Chondrocyte (in vitro differentiated cells): ENCODE measurements at places on chromosomes 16 and 17. TPM values are rescaled to one million over a fixed set of nuclear protein-coding genes. Genes with fewer than 3 reads are reported as not detected.

GRCh38 chr16:27677263-27677662, 127.3 kb downstream of the KATNIP start:
- DNase-seq, result no peak

DNA sequence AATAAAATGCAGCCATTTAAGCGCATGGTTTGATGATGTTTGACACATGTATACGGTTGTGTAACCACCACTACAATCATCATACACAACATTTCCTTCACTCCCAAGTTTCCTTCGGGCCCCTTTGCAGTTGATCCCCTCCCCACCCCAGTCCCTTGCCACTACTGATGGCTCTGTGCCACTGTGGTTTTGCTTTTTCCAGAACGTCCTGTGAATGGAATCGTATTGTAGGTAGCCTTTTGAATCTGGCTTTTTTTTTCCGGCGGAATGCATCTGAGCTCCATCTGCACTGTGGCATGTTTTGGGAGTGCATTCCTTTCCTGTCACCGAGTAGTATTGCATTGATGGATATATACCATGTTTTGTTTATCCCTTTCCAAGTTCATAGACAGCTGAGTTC, 15.1 kb upstream of the MAP2K3 start:
- no peak for DNase-seq

DNA sequence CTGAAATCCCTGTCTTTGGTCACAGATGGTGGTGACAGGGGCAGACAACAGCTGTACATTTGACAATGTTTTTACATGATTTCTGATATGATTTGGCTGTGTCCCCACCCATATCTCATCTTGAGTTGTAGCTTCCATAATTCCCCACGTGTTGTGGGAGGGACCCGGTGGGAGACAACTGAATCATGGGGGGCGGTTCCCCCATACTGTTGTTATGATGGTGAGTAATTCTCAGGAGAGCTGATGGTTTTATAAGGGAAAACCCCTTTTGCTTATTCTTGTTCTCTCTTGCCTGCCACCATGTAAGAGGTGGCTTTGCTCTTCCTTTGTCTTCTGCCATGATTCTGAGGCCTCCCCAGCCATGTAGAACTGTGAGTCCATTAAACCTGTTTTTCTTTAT, 353.9 kb downstream of the CPPED1 start:
- DNase-seq, result no peak

DNA sequence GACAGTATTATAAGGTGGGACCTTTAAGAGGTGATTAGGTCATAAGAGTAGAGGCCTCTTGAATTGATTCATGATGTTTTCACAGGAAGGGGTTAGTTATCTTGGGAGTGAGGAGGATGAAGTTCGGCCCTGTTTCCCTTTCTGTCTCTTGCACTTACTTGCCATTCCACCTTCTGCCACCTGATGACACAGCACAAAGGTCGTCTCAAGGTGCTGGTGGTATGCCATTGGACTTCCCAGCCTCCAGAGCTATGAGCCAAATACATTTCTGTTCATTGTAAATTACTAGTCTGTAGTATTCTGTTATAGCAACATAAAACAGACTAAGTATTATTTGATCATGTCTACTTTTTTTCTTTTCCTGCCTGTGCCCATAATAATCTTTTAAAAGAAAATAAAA, 23.5 kb downstream of the CHD9 start:
- no peak for DNase-seq

GRCh38 chr16:2777903-2778629, 986 bp upstream of the ELOB start:
- no peak for DNase-seq

DNA sequence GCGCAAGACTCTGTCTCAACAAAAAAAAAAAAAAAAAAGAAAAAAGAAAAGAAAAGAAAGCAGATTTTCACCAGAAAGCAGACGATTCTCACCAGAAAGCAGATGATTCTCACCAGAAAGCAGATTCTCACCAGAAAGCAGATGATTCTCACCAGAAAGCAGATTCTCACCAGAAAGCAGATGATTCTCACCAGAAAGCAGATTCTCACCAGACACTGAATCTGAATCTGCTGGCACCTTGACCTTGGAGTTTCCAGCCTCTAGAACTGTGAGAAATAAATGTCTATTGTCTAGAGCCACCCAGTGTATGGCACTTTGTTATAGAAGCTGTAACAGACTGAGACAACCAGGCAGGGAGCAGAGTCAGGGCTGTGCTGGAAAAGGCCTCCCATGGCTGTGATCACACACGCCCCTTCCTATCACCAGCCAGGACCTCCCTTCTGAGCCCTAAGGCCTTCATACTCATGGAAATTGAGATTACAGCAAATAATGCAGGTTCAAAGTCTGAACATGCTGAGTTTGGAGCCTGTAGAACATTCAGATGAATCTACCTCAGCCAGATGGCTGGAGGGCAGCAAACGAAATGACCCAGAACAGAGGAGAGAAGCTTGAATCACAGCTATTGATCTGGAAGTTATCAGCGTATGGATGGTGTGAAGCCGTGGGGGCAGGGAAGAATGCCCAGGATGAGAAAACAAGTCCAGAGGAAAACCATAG, 309.3 kb downstream of the SLC39A11 start:
- no peak for DNase-seq

GRCh38 chr16:83627996-83628395, 179.8 kb upstream of the HSBP1 start:
- DNase-seq, result no peak

DNA sequence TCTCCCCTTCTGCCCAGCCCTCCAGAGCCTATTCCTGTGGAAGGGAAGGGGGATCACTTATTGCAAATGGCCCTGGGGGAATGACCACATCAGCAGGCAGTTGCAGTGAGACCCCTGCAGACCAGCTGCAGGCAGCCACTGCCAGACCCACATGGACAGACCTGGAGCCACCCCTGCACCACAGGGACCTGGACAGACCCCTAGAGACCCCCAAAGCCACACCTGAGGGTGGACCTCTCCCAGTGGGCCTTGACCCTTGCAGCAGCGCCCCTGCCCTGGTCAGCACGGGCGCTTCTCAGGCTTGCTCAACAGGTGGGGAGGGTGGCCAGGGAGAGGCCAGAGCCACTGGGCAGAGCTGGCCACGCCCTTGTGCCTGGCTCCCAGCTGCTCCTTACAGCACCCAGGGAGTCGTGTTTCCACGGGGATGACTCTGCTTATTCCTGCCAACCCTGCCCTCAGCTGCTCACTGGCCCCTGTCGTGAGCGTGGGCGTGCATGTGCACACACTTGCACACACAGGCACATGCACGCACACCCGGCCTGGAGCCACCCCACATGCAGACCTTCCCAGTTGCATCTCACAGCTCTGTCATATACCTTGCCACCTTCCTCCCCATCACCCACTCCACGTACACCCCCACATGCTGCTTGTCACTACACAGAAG, 1.3 kb upstream of the SCN4A start:
- DNase-seq, result no peak

- no peak for DNase-seq
Observed at GRCh38 chr16:19384656-19385055, 33.0 kb upstream of the TMC5 start.

DNA sequence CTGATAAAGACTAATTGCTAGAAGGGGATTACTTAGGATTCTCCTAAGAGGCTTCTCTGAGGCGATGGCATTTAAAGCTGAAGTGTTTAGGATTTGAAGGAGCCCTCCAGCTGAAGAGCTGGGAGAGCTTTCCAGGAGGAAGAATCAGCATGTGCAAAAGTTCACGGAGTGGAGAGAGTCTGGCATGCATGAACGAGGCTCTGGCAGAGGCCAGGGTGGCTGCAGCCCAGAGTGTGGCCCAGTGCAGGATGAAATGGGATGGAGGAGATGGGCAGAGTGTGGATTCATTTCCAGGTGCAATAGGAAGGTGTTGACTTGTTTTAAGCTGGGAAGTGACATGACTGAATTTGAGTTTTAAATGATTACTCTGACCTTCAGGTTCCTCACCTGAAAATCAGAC, 249.0 kb upstream of the CCL2 start:
- no peak for DNase-seq

GRCh38 chr16:10325783-10326543, 59.9 kb upstream of the ATF7IP2 start:
- no peak for DNase-seq

- no peak for DNase-seq
Observed at GRCh38 chr16:20674684-20675487, 22.6 kb downstream of the ACSM1 start.

DNA sequence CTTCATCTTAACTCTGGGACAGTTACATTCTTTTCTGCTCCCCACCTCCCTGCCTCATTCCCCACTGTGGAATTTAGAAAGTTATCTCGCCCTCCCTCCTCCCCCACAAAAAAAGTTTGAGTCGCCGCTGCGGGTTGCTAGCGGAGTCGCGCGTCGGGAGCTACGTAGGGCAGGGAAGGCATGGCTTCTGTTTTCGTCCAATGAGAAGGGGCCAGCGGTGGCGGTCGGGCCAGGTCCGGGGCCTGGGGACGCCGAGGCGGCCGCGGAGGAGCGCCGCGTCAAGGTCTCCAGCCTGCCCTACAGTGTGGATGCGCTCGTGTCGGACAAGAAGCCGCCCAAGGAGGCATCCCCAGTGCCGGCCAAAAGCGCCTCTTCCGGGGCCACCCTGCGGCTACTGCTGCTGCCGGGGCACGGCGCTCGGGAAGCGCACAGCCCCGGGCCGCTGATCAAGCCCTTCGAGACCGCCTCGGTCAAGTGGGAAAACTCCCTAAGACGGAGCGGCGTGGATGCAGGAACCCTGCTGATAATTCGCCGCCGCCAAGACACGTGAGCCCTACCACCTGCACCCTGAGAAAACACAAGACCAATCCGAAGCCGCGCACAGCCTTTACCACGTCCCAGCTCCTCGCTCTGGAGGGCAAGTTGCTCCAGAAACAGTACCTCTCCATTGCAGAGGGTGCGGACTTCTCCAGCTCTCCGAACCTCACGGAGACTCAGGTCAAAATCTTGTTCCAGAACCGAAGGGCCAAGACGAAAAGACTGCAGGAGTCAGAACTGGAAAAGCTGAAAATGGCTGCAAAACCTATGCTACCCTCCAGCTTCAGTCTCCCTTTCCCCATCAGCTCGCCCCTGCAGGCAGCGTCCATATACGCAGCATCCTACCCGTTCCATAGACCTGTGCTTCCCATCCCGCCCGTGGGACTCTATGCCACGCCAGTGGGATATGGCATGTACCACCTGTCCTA, 8.9 kb downstream of the OR4D1 start:
- DNase-seq, result no peak

- DNase-seq, result no peak
Observed at GRCh38 chr17:81583589-81584342, 31.6 kb upstream of the FAAP100 start.

GRCh38 chr16:31357324-31358109, 2.5 kb downstream of the ITGAX start:
- no peak for DNase-seq

GRCh38 chr16:1991948-1992703, 2.4 kb downstream of the SYNGR3 start:
- DNase-seq, result no peak

DNA sequence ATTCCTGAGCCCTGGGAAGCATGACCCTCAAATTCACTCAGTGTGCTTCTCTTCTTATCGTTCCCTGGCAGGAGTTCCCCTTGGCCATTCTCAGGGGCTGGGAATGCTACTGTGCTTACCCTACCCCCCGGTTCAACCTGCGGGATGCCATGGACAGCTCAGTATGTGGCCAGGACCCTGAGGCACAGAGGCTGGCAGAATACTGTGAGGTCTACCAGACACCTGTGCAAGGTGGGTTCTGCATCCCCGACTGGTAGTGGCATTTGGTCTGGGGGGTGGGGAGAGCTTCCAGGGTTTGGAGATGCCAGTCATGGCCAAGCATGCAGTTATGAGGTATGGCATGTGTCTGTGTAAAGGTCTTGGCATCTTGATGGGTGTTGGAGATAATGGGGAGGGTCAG, 39.4 kb downstream of the WSCD1 start:
- DNase-seq, result no peak

DNA sequence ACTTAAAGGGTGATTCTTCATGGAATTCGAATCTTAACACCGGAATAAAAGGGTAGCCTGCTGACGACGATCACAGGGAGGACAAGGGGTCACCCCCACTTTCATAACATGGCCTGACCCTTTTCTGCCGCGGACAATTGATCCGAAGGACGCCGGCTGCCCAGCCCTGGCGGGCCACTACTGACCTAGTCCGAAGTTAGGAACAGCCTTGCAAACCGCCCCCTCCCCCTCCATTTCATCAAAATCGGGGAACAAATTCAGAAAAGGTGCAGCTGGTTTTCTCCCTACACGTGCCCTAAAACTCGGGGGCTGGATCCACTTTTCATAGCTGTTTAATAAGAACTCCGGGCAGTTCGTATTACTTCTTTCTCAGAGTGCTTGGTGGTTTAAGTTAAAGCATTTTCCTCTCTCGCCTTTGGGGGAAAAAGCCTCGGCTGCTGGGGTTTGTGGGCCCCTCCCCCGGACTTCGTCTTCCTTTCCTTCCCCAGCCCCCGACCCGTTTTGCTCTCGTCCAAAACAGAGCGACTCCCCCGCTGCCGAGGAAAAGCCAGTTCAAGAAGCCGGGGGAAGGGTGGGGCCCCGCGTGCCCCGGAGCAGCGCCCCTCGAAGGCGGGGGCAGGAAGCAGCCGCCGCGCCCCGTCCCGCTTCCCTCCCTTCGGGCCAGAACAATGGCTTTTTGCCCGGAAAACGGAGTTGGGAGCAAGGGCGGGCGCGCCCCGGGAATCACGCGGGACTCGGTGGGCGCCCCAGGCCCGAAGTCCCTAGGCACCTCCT, 641 bp upstream of the CBX2 start:
- peak; percentile 49 for DNase-seq

Gene ASGR1
- 0.46 to 1.9 TPM (median 0.97 TPM) in 3 replicates for total RNA-seq

Gene NPIPB8
- 0.49 to 1.4 TPM in 2 of 3 replicates, not detected in the other for total RNA-seq

Gene IGF2BP1
- 47.1 to 60.0 TPM (median 57.6 TPM) in 3 replicates for total RNA-seq

Gene SCGB1C2
- total RNA-seq, result not detected in 3 replicates

Gene GCGR
- not detected in 3 replicates for total RNA-seq

Gene RPGRIP1L
- 10.8 to 20.0 TPM (median 12.5 TPM) in 3 replicates for total RNA-seq

Gene BCL6B
- total RNA-seq, result not detected in 3 replicates

Gene PABPN1L
- not detected in 3 replicates for total RNA-seq

Gene CNGB1
- total RNA-seq, result not detected in 3 replicates

Gene ITGB4
- 5.2 to 52.3 TPM (median 5.6 TPM) in 3 replicates for total RNA-seq

Gene KRTAP1-5
- total RNA-seq, result not detected in 3 replicates

Gene CBX1
- 73.6 to 78.2 TPM (median 74.9 TPM) in 3 replicates for total RNA-seq

Gene C16orf54
- not detected in 3 replicates for total RNA-seq

Gene GP1BA
- total RNA-seq, result not detected in 3 replicates

Gene RMI2
- total RNA-seq, result 1.6 to 6.5 TPM (median 1.7 TPM) in 3 replicates

Gene PRSS8
- total RNA-seq, result not detected in 3 replicates

Gene DLX4
- total RNA-seq, result 0.12 TPM in 1 of 3 replicates, not detected in the others

Gene FGF11
- total RNA-seq, result 5.0 to 6.0 TPM (median 5.1 TPM) in 3 replicates
